ENCODE measurements at places on chromosomes 3 and 15. TPM values are rescaled to one million over a fixed set of nuclear protein-coding genes. Genes with fewer than 3 reads are reported as not detected.

DNA sequence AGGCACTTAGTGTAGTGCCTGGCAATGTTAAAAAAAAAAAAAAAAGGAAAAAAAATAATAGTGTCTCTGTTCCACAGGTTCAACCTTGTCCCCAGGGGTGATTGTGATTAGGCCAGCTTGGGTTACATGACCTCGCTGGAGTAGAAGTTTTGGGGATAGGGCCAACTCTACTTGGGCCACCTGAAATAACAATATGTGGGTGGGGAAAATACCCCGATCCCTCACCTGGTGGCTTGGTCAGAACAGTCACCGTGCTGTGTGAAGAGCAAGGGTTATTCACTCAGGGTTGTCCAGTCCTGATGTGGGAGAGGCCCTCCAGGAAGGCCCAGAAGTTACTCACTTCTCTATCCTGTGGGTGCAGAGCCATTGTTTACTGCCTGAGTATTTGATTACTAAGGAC lies 19.5 kb downstream of the XYLB start:
- H3K27ac ChIP-seq = no peak overlapping the region
- H3K4me1 ChIP-seq = peaks cover 10% of the 10 kb centered on the region
- H3K36me3 ChIP-seq = no peaks in the 10 kb centered on the region

- no peak overlapping the region for H3K4me3 ChIP-seq
- H3K36me3 ChIP-seq = no peaks in the 10 kb centered on the region
- H3K27me3 ChIP-seq = no peaks in the 10 kb centered on the region
- no peak overlapping the region for H3K27ac ChIP-seq
Measured at GRCh38 chr3:108472001-108472591, 38.3 kb downstream of the MYH15 start.

The SAMMSON gene
- total RNA-seq = not detected

The GP5 gene
- total RNA-seq = 0.80 TPM

The CLRN1 gene
- total RNA-seq = not detected

The TTBK2 gene
- 25.7 TPM for total RNA-seq
